ENCODE measurements at places on chromosomes 6 and 20.

DNA sequence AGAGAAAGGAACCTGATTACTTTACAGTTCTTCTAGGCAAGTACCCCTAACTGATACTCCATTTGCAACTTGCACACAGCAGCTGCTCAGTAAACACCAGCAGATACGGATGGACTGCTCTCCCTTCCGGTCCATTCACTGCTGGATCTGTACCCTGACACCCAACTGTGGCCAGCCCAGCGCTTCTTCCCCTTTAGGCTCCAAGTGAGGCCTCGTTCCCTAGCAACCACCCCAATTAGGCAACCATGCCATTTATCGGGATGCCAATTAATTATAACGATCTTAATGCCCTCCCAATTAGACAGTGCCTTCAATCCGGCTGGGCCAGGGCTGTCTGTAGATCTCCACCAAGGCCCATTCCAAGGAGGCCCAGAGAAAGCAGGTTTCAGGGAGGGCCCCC lies 3.2 kb downstream of the SULF2 start:
- no peak for DNase-seq

GRCh38 chr20:55116598-55116997 lies 641.2 kb downstream of the DOK5 start:
- DNase-seq, result no peak

GRCh38 chr6:5547556-5547955 lies 286.2 kb downstream of the FARS2 start:
- no peak for DNase-seq

DNA sequence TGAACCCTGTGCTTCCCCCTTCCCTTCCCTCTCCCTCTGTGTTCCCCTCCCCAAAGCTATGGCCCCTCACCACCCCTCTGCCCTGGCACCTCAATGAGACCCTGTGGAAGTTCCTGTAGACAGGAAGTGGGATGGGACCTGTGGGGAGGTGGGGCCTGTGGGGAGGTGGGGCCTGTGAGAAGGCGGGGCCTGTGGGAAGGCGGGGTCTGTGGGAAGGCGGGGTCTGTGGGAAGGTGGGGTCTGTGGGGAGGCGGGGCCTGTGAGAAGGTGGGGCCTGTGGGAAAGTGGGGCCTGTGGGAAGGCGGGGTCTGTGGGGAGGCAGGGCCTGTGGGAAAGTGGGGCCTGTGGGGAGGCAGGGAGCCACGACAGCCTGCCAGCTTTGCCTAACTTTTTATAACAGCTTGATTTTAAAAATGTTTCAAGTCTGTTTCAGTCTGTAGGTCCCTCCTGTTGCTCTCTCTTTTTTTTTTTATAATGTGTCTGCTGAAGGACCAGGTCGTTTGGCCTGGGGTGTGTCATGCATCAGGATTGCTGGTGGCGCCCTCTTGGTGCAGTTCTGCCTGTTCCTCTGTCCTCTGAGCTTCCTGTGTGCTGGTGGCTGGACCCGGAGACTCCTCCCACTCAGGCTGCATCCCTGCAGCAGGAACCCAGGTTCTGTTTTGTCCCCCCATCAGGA lies 70.5 kb upstream of the SLCO4A1 start:
- DNase-seq, result no peak

Measured in nephron progenitor cell (in vitro differentiated cells).